Uterine smooth muscle cell (primary cell): ENCODE measurements at places on chromosomes 3 and 15. TPM values are rescaled to one million over a fixed set of nuclear protein-coding genes. Genes with fewer than 3 reads are reported as not detected.

INO80 gene
- total RNA-seq = 28.1 and 32.6 TPM in 2 replicates

CLDN11 gene
- 264 and 356 TPM in 2 replicates for total RNA-seq

NPAP1 gene
- total RNA-seq = not detected in 2 replicates

OCA2 gene
- total RNA-seq = not detected in 2 replicates

SEMA3G gene
- under 0.01 TPM in 2 replicates for total RNA-seq

SCN11A gene
- under 0.01 and 0.11 TPM in 2 replicates for total RNA-seq

MAGEF1 gene
- 32.0 and 34.0 TPM in 2 replicates for total RNA-seq

KPNA4 gene
- 36.6 and 45.6 TPM in 2 replicates for total RNA-seq

CCR4 gene
- total RNA-seq = not detected in 2 replicates

HRG gene
- not detected in 2 replicates for total RNA-seq

AMT gene
- 0.50 and 0.66 TPM in 2 replicates for total RNA-seq

C3orf49 gene
- not detected in 2 replicates for total RNA-seq

EIF2B5 gene
- total RNA-seq = 37.4 and 57.3 TPM in 2 replicates

MED12L gene
- 0.25 and 0.33 TPM in 2 replicates for total RNA-seq

REC114 gene
- total RNA-seq = not detected in 2 replicates

LEKR1 gene
- 0.37 and 1.3 TPM in 2 replicates for total RNA-seq

PCOLCE2 gene
- 16.6 and 25.4 TPM in 2 replicates for total RNA-seq

ADAM10 gene
- total RNA-seq = 124 and 144 TPM in 2 replicates

SEMA6D gene
- total RNA-seq = 4.2 and 4.5 TPM in 2 replicates

CPLX3 gene
- not detected in 2 replicates for total RNA-seq

PPM1L gene
- 0.75 and 0.77 TPM in 2 replicates for total RNA-seq

AGBL1 gene
- total RNA-seq = not detected in 2 replicates

RFC4 gene
- 26.5 and 62.9 TPM in 2 replicates for total RNA-seq

CAV3 gene
- total RNA-seq = not detected in 2 replicates

RBP2 gene
- total RNA-seq = not detected in 2 replicates

SH3GL3 gene
- total RNA-seq = 0.11 TPM in 1 of 2 replicates, not detected in the other

PPARG gene
- 35.6 and 49.2 TPM in 2 replicates for total RNA-seq

CDHR4 gene
- total RNA-seq = 0.12 TPM in 1 of 2 replicates, not detected in the other

SIDT1 gene
- total RNA-seq = not detected in 2 replicates

ANKRD34C gene
- not detected in 2 replicates for total RNA-seq

RAB6B gene
- total RNA-seq = 0.22 and 0.37 TPM in 2 replicates

PRSS50 gene
- total RNA-seq = 0.12 TPM in 1 of 2 replicates, not detected in the other

PAQR5 gene
- total RNA-seq = 0.37 and 1.5 TPM in 2 replicates

SOX14 gene
- not detected in 2 replicates for total RNA-seq

ISLR2 gene
- under 0.01 and 0.25 TPM in 2 replicates for total RNA-seq

TPRA1 gene
- 34.2 and 54.5 TPM in 2 replicates for total RNA-seq

NR1I2 gene
- 0.12 TPM in 1 of 2 replicates, not detected in the other for total RNA-seq

CGNL1 gene
- 0.66 and 1.5 TPM in 2 replicates for total RNA-seq

DYNC1LI1 gene
- 41.0 and 63.2 TPM in 2 replicates for total RNA-seq

CYFIP1 gene
- total RNA-seq = 111 and 126 TPM in 2 replicates

DLG1 gene
- 53.3 and 96.1 TPM in 2 replicates for total RNA-seq

PPIB gene
- total RNA-seq = 1,045 and 1,505 TPM in 2 replicates

MB21D2 gene
- total RNA-seq = 7.6 and 18.7 TPM in 2 replicates

ZNF80 gene
- total RNA-seq = not detected in 2 replicates

OGG1 gene
- 15.9 and 19.8 TPM in 2 replicates for total RNA-seq

RTP3 gene
- not detected in 2 replicates for total RNA-seq

SEMA7A gene
- total RNA-seq = 49.2 and 135 TPM in 2 replicates

ADGRG7 gene
- total RNA-seq = 1.1 and 49.1 TPM in 2 replicates

TM4SF18 gene
- 0.22 and 0.37 TPM in 2 replicates for total RNA-seq

CCR5 gene
- 0.11 TPM in 1 of 2 replicates, not detected in the other for total RNA-seq

CD200R1 gene
- total RNA-seq = not detected in 2 replicates

GP5 gene
- under 0.01 TPM in 1 of 2 replicates, not detected in the other for total RNA-seq

MOBP gene
- under 0.01 TPM in 2 replicates for total RNA-seq

EPB42 gene
- total RNA-seq = not detected in 2 replicates

FBXW12 gene
- total RNA-seq = not detected in 2 replicates

HDAC11 gene
- 11.5 and 21.2 TPM in 2 replicates for total RNA-seq

FRMD5 gene
- total RNA-seq = 11.1 and 12.4 TPM in 2 replicates

ZDHHC19 gene
- not detected in 2 replicates for total RNA-seq
